ENCODE measurements at places on chromosomes 4 and X.

DNA sequence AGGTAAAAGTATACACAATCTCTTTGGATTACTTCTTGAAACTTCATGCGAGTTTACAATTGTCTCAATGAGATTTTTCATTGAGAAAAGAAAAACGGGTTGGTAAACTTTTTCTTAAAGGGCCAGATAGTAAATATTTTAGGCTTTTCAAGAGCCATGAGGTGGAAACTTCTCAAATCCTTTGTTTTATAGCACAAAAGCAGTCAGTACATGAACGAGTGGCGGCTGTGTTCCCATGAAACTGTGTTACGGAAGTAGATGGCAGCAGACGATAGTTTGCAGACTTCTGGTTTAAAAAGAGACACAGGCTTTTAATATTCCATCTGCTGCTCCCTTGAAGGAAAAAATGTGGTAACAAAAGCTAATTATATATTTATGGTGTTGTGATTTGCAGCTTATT lies 332.0 kb downstream of the TENM3 start:
- no peak for DNase-seq

DNA sequence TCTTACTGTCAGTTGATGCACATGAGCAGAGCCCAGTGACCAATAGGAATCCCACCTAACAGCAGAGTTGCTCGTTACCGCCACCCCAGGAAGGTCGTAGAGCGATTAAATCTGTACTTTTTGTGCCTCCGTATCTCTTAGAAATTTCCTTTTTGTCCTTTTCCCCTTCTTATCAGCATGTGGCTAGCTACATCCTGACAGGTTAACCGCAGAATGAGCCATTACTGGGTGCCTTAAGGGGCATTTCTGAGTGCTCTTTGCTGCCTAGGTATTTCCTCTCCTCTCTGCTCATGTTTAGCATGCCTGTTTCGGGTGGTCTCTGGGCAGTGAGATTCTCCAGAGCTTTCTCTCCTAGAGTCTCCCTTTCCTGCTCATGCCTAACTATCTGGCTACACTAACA lies 530.5 kb downstream of the FAM133A start:
- no peak for DNase-seq

GRCh38 chr4:101081166-101081565 lies 266.2 kb downstream of the PPP3CA start:
- DNase-seq = no peak

GRCh38 chr4:119955256-119955655 lies 111.4 kb downstream of the MAD2L1 start:
- DNase-seq = no peak

- DNase-seq = no peak
Observed at GRCh38 chr4:26365537-26366150, 44.8 kb downstream of the RBPJ start.
